Stimulated activated CD8-positive, alpha-beta memory T cell treated with anti-CD3 and anti-CD28 coated beads, Interleukin-15, amount 100 ng/mL, for 24 hours (primary cell): ENCODE measurements at places on chromosomes 7 and 10.

GRCh38 chr10:71780719-71781118 lies 7.4 kb upstream of the VSIR start:
- no peak for DNase-seq

- DNase-seq = no peak
Observed at GRCh38 chr10:121102706-121103105, 251.5 kb downstream of the WDR11 start.

GRCh38 chr10:94251568-94251967 lies 111.2 kb downstream of the NOC3L start:
- DNase-seq = no peak

DNA sequence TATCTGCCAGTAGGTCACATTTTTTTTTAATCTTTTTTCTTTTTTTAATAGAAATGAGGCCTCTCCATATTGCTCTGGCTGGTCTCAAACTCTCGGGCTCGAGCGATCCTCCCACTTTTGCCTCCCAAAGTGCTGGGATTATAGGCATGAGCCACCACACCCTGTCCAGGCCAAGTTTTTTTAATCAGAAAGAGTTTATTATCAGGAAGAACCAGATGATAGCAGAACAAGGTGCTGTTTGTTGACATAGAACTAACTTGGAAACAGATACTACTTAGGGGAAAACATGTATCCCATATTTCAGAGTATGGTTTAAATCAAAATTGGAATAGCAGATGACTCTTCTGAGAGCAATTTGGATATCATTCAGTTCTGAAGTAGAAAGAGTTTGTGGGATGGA lies 118.6 kb downstream of the NRF1 start:
- no peak for DNase-seq

GRCh38 chr7:6691609-6692106 lies 15.1 kb downstream of the ZNF12 start:
- no peak for DNase-seq

DNA sequence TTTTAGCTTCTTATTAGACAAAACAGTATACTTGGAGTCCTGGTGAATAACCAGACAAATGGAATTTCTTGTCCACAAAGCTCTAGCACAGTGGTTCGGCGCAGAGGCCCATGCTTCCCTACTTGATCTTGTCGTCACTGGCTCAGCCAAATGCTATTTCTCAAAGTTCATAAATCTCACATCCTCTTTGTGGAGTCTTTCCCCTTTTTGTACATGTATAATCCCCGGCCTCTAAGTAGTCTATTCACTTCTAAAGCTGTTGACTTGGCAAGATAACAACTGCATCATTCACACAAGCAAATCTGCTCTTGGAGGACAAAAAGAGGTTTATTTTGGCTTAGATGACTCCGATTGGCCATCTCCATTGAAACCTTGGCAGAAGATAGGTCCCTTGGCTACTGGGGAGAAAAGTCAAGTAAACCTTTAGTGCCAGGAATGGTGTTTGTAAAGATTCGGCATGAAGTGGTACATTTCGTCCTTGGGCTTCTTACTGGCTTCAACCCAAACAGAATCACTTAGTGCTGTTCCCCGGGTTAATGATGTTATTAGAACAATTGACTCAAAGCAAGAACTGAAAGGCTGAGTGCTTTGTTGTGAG lies 5.1 kb upstream of the AKR1E2 start:
- no peak for DNase-seq

GRCh38 chr7:143147070-143147469 lies 15.2 kb downstream of the PIP start:
- no peak for DNase-seq

- DNase-seq = no peak
Observed at GRCh38 chr10:10818082-10818481, 199.6 kb upstream of the CELF2 start.

DNA sequence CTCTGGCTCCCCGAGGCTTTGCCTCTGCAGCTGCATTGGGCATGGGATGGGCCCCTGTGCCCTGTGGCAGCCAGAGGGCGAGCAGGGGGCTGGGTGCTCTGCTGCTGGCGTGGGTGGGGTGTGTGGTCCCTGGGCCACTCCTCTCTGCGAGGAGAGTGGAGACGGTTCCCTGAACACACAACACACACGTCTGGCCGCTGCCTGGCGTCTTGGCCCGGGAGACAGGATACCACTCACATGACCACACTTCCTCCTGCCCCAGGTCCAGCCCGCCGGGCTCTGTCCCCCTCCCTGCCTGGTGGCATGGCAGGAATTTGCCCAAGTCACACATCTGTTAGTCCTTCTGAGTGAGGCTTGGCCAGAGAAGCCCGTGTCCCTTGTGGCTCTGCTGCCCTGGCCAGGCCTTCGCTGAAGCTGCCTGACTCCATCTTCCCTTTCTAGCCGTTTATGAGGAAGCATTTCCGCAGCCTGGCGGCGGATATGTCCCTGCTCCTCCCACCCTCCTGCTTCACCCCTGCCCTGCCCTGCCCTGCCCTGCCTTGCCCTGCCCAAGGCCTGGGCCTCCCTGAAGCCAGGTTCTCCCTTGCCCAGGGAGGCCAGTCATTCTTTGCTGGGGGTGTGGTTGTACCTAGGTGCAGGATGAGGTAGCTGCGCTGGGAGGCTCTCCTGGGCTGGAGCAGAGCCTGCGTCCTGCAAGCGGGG lies 3.0 kb downstream of the BRI3 start:
- DNase-seq = no peak
